ENCODE measurements at places on chromosomes 2 and 18. TPM values are rescaled to one million over a fixed set of nuclear protein-coding genes. Genes with fewer than 3 reads are reported as not detected.

Gene RNMT
- total RNA-seq, result 42.0 TPM

Gene DIS3L2
- 26.8 TPM for total RNA-seq

Gene DES
- 0.49 TPM for total RNA-seq

Gene DYNC2LI1
- 32.7 TPM for total RNA-seq

Gene CFAP65
- total RNA-seq, result 0.74 TPM

Gene RAD51AP2
- total RNA-seq, result 0.25 TPM

Gene ELOA2
- total RNA-seq, result not detected

Gene GCA
- 19.4 TPM for total RNA-seq

Gene UPP2
- 2.2 TPM for total RNA-seq

Gene VWC2L
- 3.2 TPM for total RNA-seq

Gene GREB1L
- total RNA-seq, result 0.74 TPM

Gene TUBB8B
- total RNA-seq, result not detected

Gene RUFY4
- not detected for total RNA-seq

Gene EVA1A
- total RNA-seq, result 0.98 TPM

Gene FAM124B
- 3.7 TPM for total RNA-seq

Measured in temporal lobe (tissue), 4 donors.